NCI-H2081 treated with DMSO at 0.1 percent for 48 hours (cell line): ENCODE measurements at places on chromosomes 6 and 20.
A peak's percentile ranks its signal among the peaks of the same experiment; 100 is the strongest.

- DNase-seq, result no peak
Measured at GRCh38 chr6:150231525-150231850, 88.6 kb downstream of the PPP1R14C start.

- DNase-seq, result no peak
Measured at GRCh38 chr6:18420328-18420727, 33.2 kb downstream of the RNF144B start.

- DNase-seq, result no peak
Measured at GRCh38 chr20:36830791-36831691, 44.9 kb upstream of the TLDC2 start.

GRCh38 chr20:49230021-49230420 is 10.8 kb downstream of the DDX27 start:
- peak; percentile 51 for DNase-seq

GRCh38 chr6:154404791-154405400 is 48.3 kb upstream of the IPCEF1 start:
- DNase-seq, result no peak

GRCh38 chr6:31639449-31639861 is 13.0 kb downstream of the BAG6 start:
- no peak for DNase-seq

- DNase-seq, result no peak
Measured at GRCh38 chr6:127199470-127199869, 67.2 kb upstream of the RNF146 start.

- DNase-seq, result no peak
Measured at GRCh38 chr20:43183536-43184070, 6.1 kb downstream of the PTPRT start.
